ENCODE measurements at places on chromosomes 5 and 9.

DNA sequence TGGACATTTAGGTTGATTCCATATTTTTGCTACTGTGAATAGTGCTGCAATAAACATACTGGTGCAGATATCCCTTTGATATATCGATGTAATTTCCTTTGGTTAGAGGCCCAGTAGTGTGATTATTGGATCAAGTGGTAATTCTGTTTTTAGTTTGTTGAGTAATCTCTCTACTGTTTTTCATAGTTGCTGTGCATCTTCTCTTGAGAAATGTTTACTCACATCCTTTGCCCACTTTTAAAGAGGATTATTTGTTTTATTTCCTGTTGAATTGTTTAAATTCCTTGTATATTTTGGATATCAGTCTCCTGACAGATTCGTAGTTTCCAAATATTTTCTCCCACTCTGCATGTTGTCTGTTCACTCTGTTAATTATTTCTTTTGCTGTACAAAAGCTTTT is 352.6 kb upstream of the TARS1 start:
- DNase-seq: no peak

DNA sequence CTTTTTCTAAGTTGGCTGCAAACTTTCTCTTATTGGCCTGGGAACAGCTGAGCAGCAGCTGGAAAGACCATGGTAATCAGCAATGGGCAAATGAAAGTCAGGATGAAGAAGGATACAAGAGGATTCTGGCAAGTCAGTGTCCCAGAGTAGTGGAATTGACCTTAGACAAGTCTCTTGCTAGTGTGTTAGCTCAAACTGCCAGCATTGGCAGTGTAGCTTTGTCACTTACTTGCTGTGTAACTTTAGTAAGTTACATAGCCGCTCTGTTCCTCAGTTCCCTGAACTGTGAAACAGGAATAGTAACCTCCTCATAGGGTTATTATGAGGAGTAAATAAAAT is 3.6 kb downstream of the ALDH1A1 start:
- DNase-seq: no peak

- peak; percentile 57 for DNase-seq
Measured at GRCh38 chr5:170278611-170279458, 18.7 kb downstream of the LCP2 start.

- peak; percentile 46 for DNase-seq
Measured at GRCh38 chr9:2838371-2839000, 5.4 kb downstream of the PUM3 start.

GRCh38 chr5:160441311-160441781 is 19.7 kb downstream of the PTTG1 start:
- peak; percentile 50 for DNase-seq

DNA sequence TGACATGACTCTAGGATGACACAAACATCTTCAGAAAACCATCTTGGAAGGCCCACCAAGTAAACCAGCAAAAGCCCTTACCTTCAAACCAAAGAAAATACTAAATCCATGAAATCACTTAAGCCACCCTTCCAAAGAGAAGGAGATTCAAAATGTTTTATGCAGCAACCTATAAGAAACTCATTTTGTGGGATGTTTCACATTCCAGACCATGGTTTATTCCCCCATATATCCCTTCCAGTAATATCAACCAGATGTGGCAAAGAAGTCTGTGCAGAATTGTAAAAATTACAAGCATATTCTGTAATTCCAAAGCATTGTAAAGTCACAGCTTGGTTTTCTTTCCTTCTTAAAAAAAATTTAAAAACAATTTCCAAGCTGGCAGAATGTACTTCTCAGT is 117.4 kb downstream of the SLIT3 start:
- no peak for DNase-seq
